Stimulated activated CD4-positive, alpha-beta T cell treated with anti-CD3 and anti-CD28 coated beads, Interleukin-12 subunit alpha, Interleukin-12 subunit beta, amount 100 ng/mL, for 24 hours (primary cell): ENCODE measurements at places on chromosomes 16 and 17.

GRCh38 chr17:34435182-34435928 lies 72.3 kb upstream of the CCL1 start:
- no peak for DNase-seq

DNA sequence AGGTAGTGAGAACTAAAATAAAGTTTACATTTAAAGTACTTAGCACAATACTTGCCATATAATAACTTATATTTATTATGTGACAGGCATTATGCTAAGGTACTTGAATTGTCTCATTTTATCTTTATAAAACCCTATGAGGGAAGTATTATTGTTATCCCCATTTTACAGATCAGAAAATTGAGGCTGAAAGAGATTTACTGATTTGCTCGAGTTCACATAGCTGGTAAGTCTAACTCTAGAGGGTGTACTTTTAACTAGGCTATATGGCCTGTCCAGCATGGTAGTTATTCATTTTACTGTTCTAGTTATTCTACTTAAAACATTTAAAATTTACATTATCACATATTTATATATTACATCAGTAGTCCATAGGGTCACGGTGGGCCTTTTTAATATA lies 113.3 kb upstream of the RBL2 start:
- no peak for DNase-seq

DNA sequence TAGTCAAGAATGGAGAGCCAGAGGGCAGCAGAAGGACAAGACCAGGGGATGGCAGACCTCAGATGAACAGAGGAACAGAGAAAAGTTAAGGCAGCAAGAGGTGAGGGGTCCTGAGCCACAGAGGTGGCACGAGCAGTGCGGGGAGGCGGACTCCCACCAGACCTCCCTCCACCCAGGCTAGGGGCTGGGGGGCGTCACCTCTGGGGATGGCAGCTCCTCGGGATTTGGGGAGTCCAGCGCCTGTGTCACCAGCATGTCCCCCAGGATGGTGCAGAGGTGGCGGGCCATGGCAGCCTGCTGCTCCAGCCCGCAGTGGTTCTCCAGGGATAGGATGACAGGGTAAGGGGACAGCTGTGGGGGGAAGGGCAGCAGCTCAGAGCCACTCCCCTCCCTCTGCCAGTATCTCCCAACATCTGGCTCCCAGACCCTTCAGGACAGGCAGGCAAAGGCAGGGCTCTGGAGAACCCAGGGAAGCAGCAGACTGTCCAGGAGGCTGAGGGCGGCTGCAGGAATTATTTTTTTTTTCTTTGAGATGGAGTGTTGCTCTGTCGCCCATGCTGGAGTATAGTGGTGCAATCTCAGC lies 15.8 kb downstream of the PLCD3 start:
- DNase-seq: no peak

DNA sequence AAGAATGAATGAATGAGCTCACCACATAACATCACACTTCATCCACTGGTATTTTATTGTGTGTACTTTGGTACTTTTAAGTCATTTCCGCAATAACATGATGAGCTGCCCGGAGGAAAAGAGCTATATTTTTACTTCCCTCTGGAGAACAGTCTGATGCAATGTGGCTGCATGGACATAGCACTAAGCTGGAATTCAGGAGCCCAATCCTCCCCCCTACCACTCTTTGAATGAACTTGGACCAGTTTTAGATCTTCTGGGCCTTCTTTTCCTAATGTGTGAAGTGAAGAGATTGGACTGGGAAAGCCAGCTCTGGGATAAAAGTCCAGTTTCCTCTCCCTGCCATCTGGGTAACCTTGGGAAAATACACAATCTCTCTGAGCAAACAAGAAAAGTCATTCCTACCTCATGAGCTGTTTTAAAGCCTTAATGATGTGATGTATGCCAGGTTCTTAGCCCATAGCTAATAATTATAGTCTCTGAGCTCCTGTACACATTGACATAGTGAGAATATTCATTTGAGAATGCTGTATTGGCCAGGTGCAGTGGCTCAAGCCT lies 79.3 kb downstream of the ABCC12 start:
- DNase-seq: no peak

GRCh38 chr17:77579682-77580081 lies 378.8 kb upstream of the TNRC6C start:
- no peak for DNase-seq
